Right atrium auricular region (tissue), 2 donors: ENCODE measurements at places on chromosomes 4 and X. TPM values are rescaled to one million over a fixed set of nuclear protein-coding genes. Genes with fewer than 3 reads are reported as not detected.

Gene MAGEA4
- total RNA-seq, result not detected

Gene PUDP
- total RNA-seq, result 17.2 TPM

Gene IL2
- not detected for total RNA-seq

Gene LAGE3
- 32.9 TPM for total RNA-seq

Gene CD38
- 4.9 TPM for total RNA-seq

Gene PPEF2
- not detected for total RNA-seq

Gene ZXDB
- 7.5 TPM for total RNA-seq

Gene AFM
- total RNA-seq, result not detected

Gene CSAG1
- total RNA-seq, result not detected

GRCh38 chr4:35164063-35164462 is 1080.3 kb downstream of the ARAP2 start:
- no peak for DNase-seq

GRCh38 chrX:7889135-7889534 is 38.1 kb downstream of the PNPLA4 start:
- no peak for DNase-seq

DNA sequence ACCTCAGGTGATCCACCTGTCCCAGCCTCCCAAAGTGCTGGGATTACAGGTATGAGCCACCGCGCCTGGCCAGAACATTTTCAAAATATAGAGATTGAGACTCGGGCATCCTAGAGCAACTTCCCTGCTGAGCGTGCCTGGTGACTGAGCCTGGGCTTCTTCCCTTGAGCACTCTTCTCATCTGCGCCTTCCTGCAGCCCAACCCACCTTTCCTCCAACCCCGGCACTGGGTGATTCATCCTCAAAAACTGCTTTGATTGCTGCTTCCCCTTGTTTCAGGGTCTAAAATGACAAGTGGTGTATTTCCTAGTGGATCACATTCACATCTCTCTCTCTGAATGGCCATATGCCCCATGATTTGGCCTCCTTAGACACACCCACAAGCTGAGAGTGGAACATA is 37.8 kb downstream of the PHKA2 start:
- no peak for DNase-seq

- DNase-seq, result no peak
Measured at GRCh38 chrX:151537572-151537971, 25.9 kb upstream of the PASD1 start.

DNA sequence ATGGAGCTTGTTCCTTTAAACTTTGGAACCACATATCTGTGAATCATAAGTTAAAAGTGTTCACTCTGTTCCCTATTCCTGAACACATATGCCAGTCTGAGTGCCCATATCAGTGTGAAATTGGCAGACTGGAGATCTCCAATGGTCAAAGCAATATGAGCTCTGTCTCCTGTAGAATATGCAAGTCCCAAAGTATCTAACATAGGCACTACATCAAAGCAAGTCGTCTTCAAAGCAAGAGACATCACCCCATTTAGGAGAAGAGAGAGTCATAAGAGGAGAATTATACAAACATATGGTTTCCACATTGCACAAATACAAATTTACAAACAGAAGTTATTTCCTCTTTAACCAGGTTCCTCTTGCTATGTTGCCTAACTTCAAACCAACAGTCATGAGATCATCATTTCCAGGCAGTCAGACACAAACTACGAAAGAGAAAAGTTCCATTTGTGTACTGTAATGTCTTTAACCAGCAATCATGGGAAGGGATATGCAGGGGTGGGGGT is 9.9 kb upstream of the GK start:
- DNase-seq, result no peak
